ENCODE measurements at places on chromosomes 4 and X.
A peak's percentile ranks its signal among the peaks of the same experiment; 100 is the strongest.

DNA sequence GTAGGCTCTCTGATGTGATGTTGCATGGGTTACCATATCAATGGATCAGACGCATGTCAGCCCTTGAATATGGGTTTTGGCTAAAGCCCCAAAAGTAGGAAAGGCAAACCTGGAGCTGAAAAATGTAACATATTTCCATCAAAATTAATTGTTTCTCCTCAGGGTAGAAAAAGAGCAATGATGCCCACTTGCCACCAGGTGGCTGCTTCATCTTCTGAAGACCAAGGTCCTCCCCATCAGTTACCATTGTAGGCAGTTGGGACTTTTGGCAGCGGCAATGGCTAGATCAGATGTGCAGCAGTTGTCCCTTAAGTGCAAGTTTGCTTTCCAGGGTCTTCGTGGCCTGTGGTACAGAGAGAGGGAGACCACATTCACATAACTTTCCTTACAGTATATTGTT is 118.2 kb downstream of the NAF1 start:
- DNase-seq, result peak; percentile 33

- DNase-seq, result no peak
These were observed 174.3 kb upstream of the ATOH1 start for GRCh38 chr4:93654211-93654610.

DNA sequence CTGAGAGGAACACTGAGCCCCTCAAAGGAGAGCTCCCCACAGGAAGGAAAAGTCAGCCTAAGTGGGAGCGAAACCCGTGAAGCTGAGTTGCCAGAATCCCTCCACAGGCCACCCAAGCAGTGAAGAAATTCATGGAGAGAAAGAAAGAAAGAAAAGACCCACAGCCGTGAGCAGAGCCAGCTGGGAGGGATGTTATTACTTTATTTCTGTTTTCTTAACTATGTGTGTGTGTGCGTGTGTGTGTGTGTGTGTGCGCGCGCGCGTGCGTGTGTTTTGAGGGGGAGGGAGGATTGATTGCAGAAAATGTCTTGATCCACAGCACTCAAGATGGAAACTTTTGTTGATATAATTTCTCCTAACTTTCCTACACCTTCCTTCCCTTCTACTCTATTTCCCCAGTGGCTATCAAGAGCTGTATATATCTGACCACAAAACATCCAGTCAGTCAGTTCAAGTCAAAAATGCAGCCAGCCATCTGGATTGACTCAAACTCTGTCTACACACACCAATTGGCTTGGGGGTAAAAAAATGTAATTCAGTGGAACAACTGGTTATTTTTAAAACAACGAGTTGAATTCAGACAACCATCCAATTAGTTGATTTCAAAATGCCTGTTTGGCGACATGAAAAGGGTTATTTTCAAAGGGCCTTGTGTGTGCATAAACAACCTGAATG is 13.8 kb upstream of the GPC3 start:
- DNase-seq, result no peak

DNA sequence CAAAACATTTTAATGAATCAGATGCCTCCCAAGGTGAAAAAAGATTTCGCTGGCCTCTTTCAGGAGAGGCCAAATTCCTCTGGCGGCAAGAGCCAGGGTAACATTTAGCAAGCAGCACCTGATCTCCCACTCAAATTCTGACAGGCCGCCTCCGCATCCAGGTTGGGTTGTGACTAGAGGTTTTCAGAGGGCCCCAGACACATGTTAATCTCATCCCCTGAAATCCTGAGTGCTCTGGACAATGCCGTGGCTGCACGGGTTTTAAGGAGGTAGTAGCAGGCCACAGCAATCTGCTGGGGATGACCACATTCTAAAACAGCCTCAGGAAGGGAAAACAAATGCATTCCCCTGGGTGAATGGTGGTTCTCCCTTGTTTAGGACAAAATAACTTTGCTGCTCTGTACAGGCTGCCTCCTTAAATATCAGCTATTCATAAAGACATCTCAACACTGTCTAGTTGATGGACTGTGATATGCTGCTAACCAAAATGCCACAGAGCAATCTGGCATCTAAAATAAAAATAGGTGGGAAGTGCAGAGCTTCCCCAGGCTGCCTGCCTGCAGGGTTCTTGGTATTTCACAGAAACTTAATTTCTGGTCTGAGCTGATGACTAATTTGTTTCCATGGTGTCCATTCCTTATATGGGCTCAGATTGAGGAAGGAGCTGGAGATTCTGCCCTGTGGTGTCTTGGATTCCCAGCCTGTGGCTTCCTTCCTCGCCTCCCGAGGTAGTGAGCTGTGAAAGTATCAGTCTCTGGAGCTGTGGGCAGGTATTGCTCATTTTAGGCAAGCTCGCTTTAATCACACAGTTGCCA is 202.0 kb downstream of the DCLK2 start:
- DNase-seq, result peak; percentile 88

DNA sequence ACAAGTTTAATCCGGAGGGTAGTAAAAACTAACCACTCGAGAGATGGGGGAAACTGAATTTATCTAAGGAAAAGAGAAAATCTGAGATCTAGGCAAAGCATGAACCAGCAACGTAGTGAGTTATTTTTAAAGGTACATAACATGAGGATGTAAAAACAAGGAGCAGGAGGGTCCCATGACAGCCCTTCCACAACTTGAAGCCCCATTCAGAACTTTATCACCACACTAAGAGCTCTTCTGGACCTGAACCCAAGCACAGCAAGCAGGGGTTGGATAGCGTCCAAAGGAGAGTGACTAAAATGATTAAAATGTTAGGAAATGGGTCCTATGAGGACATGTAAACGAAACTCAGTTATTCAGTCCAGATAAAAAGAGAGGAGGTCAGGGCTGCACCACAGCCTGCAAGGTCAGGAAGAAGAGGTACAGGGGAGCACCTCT is 16.2 kb downstream of the SH3RF1 start:
- DNase-seq, result peak; percentile 81

- no peak for DNase-seq
These were observed 72.1 kb downstream of the LRP2BP start for GRCh38 chr4:185323606-185324005.

- DNase-seq, result peak; percentile 86
These were observed 622.1 kb downstream of the SPRY1 start for GRCh38 chr4:124018383-124019317.

DNA sequence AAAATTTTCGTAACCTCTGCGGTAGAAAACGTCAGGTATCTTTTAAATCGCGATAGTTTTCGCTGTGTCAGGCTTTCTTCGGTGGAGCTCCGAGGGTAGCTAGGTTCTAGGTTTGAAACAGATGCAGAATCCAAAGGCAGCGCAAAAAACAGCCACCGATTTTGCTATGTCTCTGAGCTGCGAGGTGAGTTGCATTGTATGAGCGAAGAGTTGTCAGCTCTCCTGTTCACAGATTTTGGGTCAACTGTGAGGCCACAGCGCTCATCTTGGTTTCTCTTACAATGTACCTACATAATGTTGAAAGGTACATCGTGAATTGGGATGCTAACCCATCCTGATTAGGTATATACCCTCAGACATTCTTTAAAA is 486 bp downstream of the CLCN3 start:
- no peak for DNase-seq

GRCh38 chr4:141090473-141090872 is 42.8 kb downstream of the RNF150 start:
- no peak for DNase-seq

DNA sequence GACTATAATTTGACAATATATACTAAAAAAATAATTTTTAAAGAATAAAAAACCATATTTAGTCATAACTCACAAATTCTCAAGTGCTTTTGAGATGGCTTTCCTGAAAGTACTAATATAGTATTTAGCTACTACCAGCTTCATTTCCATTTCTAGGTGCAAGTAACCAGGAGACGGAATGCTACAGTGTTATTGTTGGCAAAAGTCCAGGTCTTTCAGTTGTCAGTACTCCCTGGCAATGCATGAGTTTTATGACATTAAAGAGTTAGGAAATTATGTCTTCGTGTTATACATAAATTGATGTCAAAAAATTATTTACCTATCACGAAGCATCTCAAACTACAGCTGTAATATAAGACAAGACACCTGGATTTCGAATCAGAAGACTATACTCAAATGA is 45.0 kb downstream of the TMEM47 start:
- no peak for DNase-seq

GRCh38 chr4:141684785-141685184 is 48.4 kb downstream of the IL15 start:
- DNase-seq, result no peak

- DNase-seq, result no peak
These were observed 45.2 kb downstream of the ADH5 start for GRCh38 chr4:99043346-99043745.

- no peak for DNase-seq
These were observed 39.7 kb upstream of the PARM1 start for GRCh38 chr4:74893171-74893570.

DNA sequence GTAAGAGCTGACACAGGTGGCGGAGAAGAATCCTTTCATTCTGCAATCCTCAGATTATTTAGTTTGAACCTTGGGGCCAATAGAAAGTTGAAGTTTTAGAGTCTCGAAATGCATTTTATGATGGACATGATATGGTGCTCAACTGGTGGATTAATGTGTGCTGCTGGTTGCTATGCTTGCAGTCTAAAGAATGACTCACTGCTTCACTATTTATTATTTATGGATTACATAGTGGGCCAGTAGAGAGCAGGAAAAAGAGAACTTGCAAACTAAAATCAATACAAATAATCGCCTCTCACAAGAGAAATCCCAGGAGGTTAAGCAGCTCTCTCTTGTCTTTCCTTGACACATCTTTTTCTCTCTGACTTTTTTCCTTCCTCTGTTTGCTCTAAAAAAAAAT is 2326.8 kb upstream of the AGA start:
- no peak for DNase-seq

GRCh38 chr4:21819086-21819485 is 129.5 kb downstream of the KCNIP4 start:
- DNase-seq, result peak; percentile 31

DNA sequence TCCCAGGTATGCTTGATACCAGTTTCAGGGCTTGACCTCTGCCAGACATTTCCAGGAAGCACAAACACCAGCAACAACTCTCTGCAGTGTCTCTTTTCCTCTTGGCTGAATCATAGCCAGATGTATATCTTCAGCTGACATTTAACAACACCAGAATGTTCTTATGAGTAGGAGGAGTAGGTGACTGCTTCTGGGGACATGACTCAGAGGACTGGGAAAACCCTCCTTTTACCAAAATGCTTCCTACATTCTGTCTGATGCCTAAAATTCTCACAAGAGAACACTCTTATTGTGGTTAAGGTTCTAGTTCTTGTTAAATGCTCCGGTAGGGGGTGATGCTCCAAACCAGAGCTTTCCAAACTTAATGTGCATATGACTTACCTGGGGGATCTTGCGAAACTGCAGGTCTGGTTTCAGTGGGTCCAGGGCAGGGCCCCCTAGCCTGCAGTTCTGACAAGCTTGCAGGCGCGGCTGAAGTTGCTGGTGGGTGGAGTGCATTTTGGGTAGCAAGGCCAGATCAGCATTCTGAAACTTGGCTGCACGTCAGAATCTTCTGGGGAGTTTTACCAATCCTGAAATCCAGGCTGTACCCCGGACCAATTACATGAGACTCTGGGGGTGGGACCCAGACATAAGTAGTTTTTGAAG is 329.3 kb upstream of the RPS6KA3 start:
- DNase-seq, result peak; percentile 31

GRCh38 chr4:6264225-6264540 is 5.5 kb upstream of the WFS1 start:
- DNase-seq, result peak; percentile 34

GRCh38 chrX:148728901-148729300 is 228.5 kb downstream of the AFF2 start:
- DNase-seq, result peak; percentile 12

DNA sequence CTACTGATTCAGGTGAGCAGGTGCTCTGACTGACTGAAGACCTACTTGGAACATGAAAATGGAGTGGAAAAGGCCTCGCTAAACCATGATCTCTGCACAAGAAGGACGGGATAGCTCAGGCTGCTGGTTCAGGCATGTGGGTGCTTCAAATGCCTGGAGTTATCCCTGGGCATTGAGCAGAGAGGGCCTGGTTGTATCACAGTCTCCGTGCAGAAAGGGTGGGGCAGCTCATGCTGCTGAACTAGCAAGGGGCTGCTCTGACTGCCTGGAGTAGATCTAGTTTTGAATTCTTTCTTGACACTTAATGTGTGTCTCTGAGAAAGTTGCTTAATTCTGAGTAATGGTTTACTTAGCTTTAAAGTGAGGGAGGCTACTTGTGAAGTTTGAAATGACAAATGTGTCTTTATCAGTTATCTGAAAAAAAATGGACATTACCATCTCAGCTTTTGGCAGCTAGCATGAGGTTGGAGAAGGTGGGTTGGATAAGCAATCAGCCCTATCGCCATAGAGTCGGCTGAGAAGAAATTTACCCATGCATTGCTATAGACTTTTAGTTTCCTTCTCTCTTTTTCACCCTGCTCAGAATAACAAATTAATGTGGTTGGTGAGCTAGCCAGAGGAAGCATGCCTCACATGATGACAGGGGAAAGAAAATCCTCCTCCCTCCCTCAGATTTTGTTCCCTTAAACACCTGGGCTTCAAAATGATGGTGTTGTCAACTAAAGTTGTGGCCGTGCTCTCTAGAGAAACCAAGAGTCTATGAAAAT is 832.4 kb downstream of the STIM2 start:
- DNase-seq, result no peak

- peak; percentile 50 for DNase-seq
These were observed at the start of gene SRPX for GRCh38 chrX:38220415-38221390. Gene SRPX, minus strand, starts transcription at chrX:38220871. Its CDS starts 79 bp downstream, at chrX:38220792.

- no peak for DNase-seq
These were observed 34.2 kb downstream of the ATXN3L start for GRCh38 chrX:13285693-13286092.

DNA sequence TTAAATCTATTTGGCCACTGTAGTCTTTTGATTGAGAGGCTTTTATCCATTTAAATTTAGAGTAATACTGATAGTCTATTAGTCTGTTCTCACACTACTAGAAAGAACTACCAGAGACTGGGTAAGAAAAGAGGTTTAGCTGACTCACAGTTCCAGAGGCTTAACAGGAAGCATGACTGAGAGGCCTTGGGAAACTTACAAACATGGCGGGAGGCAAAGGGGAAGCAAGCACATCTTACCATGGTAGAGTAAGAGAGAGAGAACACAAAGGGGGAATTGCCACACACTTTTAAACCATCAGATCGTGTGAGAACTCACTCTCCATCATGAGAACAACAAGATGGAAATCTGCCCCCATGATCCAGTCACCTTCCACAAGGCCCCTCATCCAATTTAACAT is 410.9 kb downstream of the PDGFC start:
- DNase-seq, result no peak

DNA sequence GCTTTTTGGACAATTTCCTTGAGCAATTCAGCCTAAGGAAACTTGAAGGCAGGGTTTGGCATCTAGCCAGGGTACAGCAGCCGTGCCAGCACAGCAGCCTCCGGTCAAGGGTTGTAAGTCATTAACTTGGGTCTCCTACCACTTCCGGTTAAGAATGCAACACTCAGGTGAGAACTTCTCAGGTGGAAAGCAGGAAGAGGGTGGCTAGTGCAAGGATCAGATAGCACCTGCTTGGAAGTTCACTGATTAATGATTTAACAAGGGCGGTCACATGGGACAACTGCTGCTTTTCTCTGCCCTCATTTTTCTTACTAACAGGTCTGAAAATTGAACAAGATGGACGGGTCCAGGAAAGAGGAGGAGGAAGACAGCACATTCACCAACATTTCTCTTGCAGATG is 30.1 kb upstream of the SCOC start:
- no peak for DNase-seq

- DNase-seq, result peak; percentile 25
These were observed 1183.9 kb downstream of the RPA4 start for GRCh38 chrX:98067611-98068010.
